Endodermal cell (in vitro differentiated cells): ENCODE measurements at places on chromosomes 11 and 22. TPM values are rescaled to one million over a fixed set of nuclear protein-coding genes. Genes with fewer than 3 reads are reported as not detected.

GRCh38 chr11:5631969-5632635 lies 7.3 kb downstream of the TRIM34 start:
- H3K4me1 ChIP-seq = peaks cover 6% of the 10 kb centered on the region
- no peak overlapping the region for H3K4me3 ChIP-seq
- H3K36me3 ChIP-seq = no peaks in the 10 kb centered on the region

DNA sequence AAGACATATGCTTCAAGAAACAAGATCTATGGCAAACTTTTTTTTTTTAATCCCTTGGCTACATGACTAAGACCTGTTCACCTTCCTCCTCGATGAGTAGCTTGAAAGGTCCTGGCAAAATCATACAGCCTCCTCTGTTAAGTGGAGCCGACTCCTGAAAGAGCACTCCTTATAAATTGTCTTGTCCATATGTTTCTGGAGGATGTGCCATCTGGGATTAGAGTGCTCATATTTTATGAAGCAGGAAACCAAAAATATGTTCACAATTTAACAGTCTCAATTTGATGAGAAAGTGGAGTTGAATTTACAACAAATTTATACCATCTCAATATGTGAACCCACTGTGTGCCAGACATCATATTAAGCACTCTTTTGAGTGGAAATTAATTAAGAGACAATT lies 912.1 kb upstream of the FAT3 start:
- no peak overlapping the region for H3K4me3 ChIP-seq
- H3K36me3 ChIP-seq = no peaks in the 10 kb centered on the region
- H3K4me1 ChIP-seq = no peaks in the 10 kb centered on the region
- no peak for DNase-seq
- H3K27ac ChIP-seq = no peak overlapping the region

The OVCH2 gene
- 21.7 and 30.1 TPM in 2 replicates for total RNA-seq

- H3K36me3 ChIP-seq = peaks cover 60% of the 10 kb centered on the region
- DNase-seq = no peak
- peak overlapping the region; percentile 18 for H3K27ac ChIP-seq
- no peak overlapping the region for H3K4me3 ChIP-seq
These were observed 8.8 kb downstream of the TMEM216 start for GRCh38 chr11:61401173-61401572.

GRCh38 chr11:88246696-88247095 lies 71.5 kb upstream of the RAB38 start:
- no peak overlapping the region for H3K27ac ChIP-seq
- no peaks in the 10 kb centered on the region for H3K4me1 ChIP-seq
- no peak for DNase-seq
- H3K27me3 ChIP-seq = no peaks in the 10 kb centered on the region

GRCh38 chr22:45980268-45980570 lies 3.3 kb upstream of the WNT7B start:
- H3K4me3 ChIP-seq = no peak overlapping the region
- no peaks in the 10 kb centered on the region for H3K4me1 ChIP-seq
- peaks cover 53% of the 10 kb centered on the region for H3K27me3 ChIP-seq
- DNase-seq = no peak

DNA sequence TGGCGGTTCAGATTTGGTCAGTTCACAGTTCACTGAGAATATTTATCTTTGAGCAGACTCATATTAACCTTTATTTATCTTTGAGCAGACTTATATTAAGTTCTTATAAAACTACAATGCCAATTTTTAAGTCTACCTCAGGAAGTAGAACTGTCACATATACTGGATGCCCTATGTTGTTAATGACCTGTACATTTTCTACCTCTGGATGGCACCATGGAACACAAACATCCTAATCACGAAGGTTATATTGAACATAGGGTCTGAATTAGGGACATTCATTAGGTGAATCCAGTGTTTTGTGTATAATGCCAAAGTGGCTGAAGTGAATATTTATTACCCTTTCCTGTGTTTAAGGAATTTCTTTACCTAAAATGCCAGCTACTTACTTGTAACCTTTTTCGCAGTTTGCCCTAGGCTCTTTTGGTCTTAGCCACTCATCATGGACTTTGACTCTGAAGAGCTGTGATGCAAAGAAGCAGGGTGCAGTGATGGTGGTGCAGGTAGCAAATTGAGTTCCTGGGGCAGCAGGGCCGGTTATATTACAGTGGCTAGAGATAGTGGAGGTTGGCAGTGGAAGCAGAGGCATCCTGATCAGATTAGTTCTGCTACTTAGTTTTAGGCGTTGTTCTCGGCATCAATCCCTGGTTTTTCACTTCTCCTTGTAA lies 71.8 kb downstream of the STIM1 start:
- H3K27me3 ChIP-seq = no peaks in the 10 kb centered on the region
- no peaks in the 10 kb centered on the region for H3K36me3 ChIP-seq
- H3K4me3 ChIP-seq = no peak overlapping the region

GRCh38 chr11:96054870-96055705 lies 131.2 kb upstream of the MTMR2 start:
- H3K4me1 ChIP-seq = peaks cover 17% of the 10 kb centered on the region
- H3K36me3 ChIP-seq = no peaks in the 10 kb centered on the region

GRCh38 chr22:44244265-44244822 lies 63.6 kb downstream of the PARVG start:
- H3K4me1 ChIP-seq = no peaks in the 10 kb centered on the region
- H3K36me3 ChIP-seq = no peaks in the 10 kb centered on the region
- no peak overlapping the region for H3K27ac ChIP-seq
- no peaks in the 10 kb centered on the region for H3K27me3 ChIP-seq
- H3K4me3 ChIP-seq = no peak overlapping the region

DNA sequence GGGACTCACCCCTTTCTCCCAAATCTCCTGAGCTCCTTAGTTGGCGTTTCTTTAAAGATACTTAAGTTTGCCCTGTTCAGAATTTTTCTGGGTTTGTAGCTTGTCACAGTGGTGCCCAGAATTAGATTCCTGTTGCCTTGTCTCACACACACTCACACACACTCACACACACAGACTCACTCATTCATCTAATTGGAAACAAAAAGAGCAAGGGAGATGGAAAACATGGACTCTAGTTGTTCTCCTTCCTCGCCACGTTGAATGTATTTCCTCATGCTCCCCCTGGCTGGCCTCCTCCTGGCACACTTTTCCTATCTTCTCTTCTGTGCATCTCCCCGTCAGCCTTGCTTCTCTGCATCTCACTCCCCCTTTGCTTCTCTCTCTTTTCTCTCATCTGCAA lies 752.3 kb downstream of the NTM start:
- H3K27me3 ChIP-seq = peaks cover 35% of the 10 kb centered on the region
- no peaks in the 10 kb centered on the region for H3K36me3 ChIP-seq
- H3K4me1 ChIP-seq = no peaks in the 10 kb centered on the region

GRCh38 chr11:7672960-7673723 lies at the start of gene CYB5R2:
Gene CYB5R2 (minus strand): TSS chr11:7673500. CDS start chr11:7672825, 675 bp downstream.
- H3K4me1 ChIP-seq = peaks cover 19% of the 10 kb centered on the region
- DNase-seq = peak; percentile 92
- peak within 1 kb of the TSS; percentile 76 for H3K4me3 ChIP-seq
- peaks cover 20% of the 10 kb centered on the region for H3K36me3 ChIP-seq
- no peak within 1 kb of the TSS for H3K27ac ChIP-seq

GRCh38 chr22:47550524-47551430 lies 788.3 kb downstream of the TBC1D22A start:
- H3K4me3 ChIP-seq = no peak overlapping the region
- no peak overlapping the region for H3K27ac ChIP-seq
- no peaks in the 10 kb centered on the region for H3K36me3 ChIP-seq
- no peaks in the 10 kb centered on the region for H3K27me3 ChIP-seq
- DNase-seq = no peak

DNA sequence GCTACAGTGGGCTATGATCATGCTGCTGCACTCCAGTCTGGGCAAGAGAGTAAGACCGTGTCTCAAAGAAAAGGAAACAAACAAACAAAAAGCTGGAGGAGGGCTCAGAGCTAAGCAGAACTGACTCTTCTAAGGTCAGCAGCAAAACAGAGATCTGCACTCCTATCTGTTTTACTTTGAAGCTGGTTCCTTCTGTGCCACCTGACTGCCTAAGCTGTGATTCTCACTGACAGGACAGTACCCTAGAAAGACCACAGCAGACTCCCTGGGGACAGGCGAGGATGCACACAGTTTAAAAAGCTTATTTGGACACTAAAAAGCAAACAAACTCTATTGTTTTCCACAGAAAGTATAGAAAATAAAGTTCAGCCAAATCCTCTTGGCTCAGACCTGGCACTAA lies 30.5 kb downstream of the NEFH start:
- H3K27ac ChIP-seq = no peak overlapping the region
- peaks cover 2% of the 10 kb centered on the region for H3K4me1 ChIP-seq
- H3K27me3 ChIP-seq = no peaks in the 10 kb centered on the region
- H3K36me3 ChIP-seq = peaks cover 85% of the 10 kb centered on the region
- DNase-seq = no peak

The CPT1B gene
- total RNA-seq = 75.4 and 105 TPM in 2 replicates

DNA sequence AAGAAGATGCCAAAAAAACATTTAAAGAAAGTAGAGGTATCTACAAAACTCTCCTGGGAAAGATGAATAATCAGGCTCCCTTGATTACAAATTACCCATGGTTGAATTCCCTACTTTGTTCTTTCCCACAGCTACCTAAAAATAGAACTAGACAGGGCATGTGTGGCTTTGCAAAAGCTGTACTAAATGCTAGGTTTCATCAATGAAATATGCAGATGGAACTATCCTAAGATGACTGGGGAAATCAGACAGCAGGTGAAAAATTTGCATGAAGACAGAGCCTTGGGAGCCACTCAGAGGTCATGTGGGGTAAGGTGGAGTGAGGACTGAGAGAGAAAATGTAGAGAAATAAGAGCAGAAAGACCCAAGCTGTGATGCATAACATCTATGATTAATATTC lies 14.7 kb downstream of the LAYN start:
- H3K27me3 ChIP-seq = peaks cover 12% of the 10 kb centered on the region
- H3K4me1 ChIP-seq = no peaks in the 10 kb centered on the region
- H3K27ac ChIP-seq = no peak overlapping the region

DNA sequence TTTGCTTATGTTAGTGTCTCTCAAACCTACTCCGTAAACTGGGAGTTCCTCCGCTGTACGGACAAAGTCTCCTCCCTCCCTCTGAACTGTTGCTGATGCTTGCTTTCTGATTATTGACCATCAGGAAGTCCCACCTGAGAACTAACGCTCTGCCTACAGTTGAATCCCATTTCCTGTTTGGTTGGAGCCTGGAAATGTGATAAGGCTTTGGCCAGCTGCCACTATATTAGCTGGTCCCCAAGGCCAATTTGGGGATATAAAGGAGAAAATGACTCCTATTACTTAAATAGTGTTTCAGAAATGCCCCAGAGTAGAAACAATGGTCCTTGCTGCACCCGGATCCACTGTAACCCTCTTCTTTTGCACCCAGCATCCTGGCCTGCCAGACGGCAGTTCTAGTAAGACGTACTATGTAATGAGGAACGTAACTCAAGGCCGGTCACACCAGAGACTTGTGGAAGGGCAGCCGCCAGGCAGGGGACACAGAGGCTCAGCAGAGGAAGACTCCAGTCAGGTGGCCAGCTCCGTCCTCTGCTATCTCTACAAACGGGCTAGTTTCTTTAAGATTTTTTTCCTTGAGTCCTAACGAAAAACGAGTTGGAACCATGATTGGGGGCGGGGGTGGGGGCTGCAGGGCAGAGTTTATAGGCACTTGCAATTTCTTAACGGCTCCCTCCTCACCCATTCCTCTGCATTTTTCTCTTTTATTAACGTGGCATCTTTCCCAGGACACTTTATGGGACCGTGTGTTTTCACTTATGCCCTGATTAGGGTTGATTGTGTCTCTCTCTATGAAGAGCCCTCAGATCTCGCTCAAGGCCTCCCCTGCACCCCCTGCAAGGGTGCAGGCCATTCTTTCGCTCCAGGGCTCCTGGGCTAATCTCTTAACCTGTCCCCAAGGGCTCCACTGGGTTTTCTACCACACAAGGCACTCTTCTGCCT lies 72.8 kb upstream of the CDON start:
- peak; percentile 48 for DNase-seq
- peaks cover 18% of the 10 kb centered on the region for H3K27me3 ChIP-seq
- no peaks in the 10 kb centered on the region for H3K4me1 ChIP-seq
- no peak overlapping the region for H3K27ac ChIP-seq
- no peaks in the 10 kb centered on the region for H3K36me3 ChIP-seq
- H3K4me3 ChIP-seq = no peak overlapping the region

- DNase-seq = no peak
- H3K27ac ChIP-seq = no peak overlapping the region
- H3K4me1 ChIP-seq = no peaks in the 10 kb centered on the region
- H3K4me3 ChIP-seq = no peak overlapping the region
- no peaks in the 10 kb centered on the region for H3K27me3 ChIP-seq
These were observed 50.0 kb downstream of the IGSF9B start for GRCh38 chr11:133906746-133907145.

DNA sequence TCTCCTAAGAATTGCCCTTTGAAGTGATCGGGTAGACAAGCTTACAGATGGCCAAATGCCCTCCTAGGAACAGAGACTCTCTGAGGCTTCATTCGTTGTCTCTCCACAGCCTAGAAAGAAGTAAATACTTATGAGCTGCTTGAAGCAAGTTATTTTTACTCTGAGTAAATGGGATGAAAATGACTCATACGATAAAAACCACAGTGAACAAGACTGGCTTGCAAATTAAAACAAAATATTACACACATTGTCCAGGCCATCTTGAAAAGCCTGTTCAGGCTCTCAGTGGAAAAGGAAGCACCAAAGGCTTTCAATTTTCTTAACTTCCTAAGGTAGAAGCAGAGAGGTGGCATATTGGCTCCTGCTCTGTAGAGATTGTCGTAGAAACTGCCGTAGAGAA lies 294.2 kb downstream of the NELL1 start:
- H3K4me1 ChIP-seq = no peaks in the 10 kb centered on the region
- no peaks in the 10 kb centered on the region for H3K36me3 ChIP-seq
- peaks cover 31% of the 10 kb centered on the region for H3K27me3 ChIP-seq
- no peak for DNase-seq

The LGR4 gene
- 75.6 to 123 TPM (median 88.7 TPM) in 3 replicates for total RNA-seq

The DCDC1 gene
- 2.7 to 4.1 TPM (median 3.2 TPM) in 3 replicates for total RNA-seq

- no peaks in the 10 kb centered on the region for H3K27me3 ChIP-seq
- peaks cover 11% of the 10 kb centered on the region for H3K4me1 ChIP-seq
- H3K4me3 ChIP-seq = no peak overlapping the region
- no peak for DNase-seq
- H3K36me3 ChIP-seq = no peaks in the 10 kb centered on the region
These were observed 43.2 kb upstream of the CLMP start for GRCh38 chr11:123238297-123238696.

- H3K4me3 ChIP-seq = no peak overlapping the region
- H3K4me1 ChIP-seq = no peaks in the 10 kb centered on the region
- DNase-seq = peak; percentile 78
- no peak overlapping the region for H3K27ac ChIP-seq
- peaks cover 17% of the 10 kb centered on the region for H3K36me3 ChIP-seq
- H3K27me3 ChIP-seq = no peaks in the 10 kb centered on the region
These were observed 89.3 kb downstream of the NAT10 start for GRCh38 chr11:34194576-34195335.

GRCh38 chr11:78227921-78228320 lies 39.2 kb downstream of the USP35 start:
- no peak overlapping the region for H3K4me3 ChIP-seq
- peaks cover 58% of the 10 kb centered on the region for H3K36me3 ChIP-seq
- no peak for DNase-seq
- H3K27me3 ChIP-seq = no peaks in the 10 kb centered on the region
- H3K27ac ChIP-seq = no peak overlapping the region

The KRTAP5-11 gene
- total RNA-seq = 2.4 to 5.7 TPM (median 5.4 TPM) in 3 replicates

GRCh38 chr11:60512651-60513225 lies 2.5 kb upstream of the MS4A13 start:
- H3K4me1 ChIP-seq = no peaks in the 10 kb centered on the region

- H3K27me3 ChIP-seq = no peaks in the 10 kb centered on the region
- H3K4me3 ChIP-seq = no peak overlapping the region
- H3K36me3 ChIP-seq = no peaks in the 10 kb centered on the region
- peak overlapping the region; percentile 66 for H3K27ac ChIP-seq
- H3K4me1 ChIP-seq = no peaks in the 10 kb centered on the region
These were observed 7.6 kb upstream of the KCTD14 start for GRCh38 chr11:78030429-78031325.
